ENCODE measurements at places on chromosomes 7 and 10.

DNA sequence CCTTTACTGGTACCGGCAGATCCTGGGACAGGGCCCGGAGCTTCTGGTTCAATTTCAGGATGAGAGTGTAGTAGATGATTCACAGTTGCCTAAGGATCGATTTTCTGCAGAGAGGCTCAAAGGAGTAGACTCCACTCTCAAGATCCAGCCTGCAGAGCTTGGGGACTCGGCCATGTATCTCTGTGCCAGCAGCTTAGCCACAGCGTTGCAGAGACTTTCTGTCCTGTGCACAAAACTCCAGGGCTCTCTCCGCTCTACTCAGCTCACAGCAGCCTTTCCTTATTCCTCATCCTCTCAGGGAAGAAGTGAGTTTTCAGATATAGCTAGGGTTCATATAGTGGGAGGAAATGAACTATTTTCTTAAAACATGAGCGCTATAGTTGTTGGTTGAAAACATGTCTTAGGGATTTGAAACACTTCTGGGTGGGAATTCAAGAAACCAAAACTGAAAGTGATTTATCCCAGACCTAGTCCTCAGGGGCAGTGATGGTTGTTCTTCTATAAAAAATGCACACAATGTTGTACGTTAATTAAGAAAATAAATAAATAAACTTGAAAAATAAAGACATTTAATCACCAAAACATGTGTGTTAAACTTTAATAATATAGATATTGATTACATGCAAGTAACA is 150.2 kb upstream of the PRSS58 start:
- no peak for DNase-seq

DNA sequence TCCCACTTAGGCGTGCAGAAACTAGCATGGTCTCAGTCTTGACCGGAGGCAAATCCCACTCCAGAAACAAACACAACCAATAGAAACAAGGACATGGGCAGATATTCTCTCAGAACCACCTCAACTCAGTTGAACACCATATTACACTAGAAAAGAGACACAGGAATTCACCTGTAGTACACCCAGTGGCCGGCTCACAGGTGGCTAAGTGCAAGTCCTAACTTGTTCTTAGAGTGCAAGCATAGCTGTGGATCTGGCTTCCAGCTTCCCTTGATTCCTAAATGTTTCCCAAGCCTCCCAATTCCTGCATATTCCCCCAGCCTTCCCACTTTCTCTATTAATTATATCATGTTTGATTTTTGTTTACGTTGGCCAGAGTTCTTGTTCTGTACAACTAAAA is 164.4 kb downstream of the TPK1 start:
- no peak for DNase-seq

DNA sequence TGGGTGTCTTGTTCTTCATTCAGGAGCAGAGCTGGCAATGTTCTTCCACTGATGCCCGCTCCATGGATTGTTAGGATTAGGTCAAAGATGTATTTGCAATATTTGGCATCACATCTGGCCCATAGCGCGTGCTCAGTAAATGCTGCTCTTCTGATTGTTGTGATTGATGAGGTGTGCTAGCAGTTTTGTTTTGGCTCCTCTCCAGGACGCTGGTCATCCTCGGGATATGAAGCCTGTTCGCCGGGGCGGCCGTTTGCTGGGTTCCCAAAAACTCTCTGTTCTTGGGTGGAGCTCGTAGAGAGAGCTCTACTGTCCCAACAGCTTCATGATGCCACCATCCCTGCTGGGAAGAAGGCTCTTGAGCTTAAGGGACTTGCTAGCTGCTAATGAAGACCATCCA is 96.9 kb downstream of the XRCC2 start:
- DNase-seq = no peak

DNA sequence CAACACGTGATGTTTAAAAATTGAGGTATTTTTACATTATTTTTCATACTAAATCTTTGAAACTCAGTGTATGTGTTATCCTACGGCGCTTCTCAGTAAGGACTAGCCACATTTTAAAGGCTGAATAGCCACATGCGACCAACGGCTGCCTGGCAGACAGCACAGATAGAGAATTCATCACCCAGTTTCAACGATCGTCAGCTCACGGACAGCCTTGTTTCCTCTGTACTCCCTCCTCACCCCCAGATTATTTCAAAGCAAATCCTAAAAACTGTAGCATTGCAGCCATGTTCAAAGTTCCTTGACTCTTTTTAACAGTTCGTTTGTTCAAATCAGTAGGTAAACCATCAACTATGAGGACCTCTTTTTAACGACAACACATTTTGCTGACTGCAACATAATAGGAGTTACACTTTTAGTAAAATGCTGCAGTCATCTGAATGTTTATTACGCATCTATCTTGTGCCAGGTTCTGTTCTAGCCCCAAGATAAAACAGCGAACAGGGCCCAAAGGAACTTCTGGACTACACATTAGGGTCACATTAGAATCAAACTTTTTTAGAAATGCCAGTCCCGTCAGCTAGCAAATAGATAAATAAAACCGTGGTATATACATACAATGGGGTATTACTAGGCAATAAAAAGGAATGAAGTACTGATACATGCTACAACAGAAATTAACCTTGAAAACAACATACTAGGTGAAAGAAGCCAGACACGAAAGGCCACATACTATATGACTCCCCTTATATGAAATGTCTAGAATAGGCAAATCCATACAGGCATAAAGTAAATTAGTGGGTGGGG is 5.7 kb downstream of the OSBPL3 start:
- DNase-seq = no peak

- DNase-seq = no peak
Observed at GRCh38 chr10:120172356-120172755, 279.8 kb downstream of the SEC23IP start.

GRCh38 chr7:86914551-86914950 is 144.9 kb downstream of the ELAPOR2 start:
- DNase-seq = no peak

DNA sequence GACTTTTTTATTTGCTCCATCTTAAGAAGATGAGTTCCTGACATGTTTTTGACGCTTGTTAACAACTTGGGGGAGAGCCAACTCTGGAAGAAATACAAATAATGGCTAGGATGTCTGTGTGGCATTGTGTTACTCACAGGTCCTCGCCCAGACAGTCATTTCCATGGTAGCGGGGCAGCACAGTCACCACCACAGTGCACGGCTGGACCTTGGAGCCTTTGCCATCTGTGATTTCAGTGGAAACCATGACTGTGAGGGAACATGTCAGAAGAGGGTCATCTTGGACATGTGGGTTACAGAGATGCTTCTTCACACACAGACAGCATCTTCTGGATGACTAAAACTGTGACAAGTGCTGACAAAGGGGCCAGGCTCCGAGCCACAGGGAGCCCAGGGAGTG is 74.5 kb downstream of the PKD1L1 start:
- no peak for DNase-seq

- peak; percentile 24 for DNase-seq
Observed at GRCh38 chr10:79025199-79025832, 43.5 kb upstream of the ZMIZ1 start.

- no peak for DNase-seq
Observed at GRCh38 chr7:149748076-149748874, 25.1 kb downstream of the ZNF467 start.

DNA sequence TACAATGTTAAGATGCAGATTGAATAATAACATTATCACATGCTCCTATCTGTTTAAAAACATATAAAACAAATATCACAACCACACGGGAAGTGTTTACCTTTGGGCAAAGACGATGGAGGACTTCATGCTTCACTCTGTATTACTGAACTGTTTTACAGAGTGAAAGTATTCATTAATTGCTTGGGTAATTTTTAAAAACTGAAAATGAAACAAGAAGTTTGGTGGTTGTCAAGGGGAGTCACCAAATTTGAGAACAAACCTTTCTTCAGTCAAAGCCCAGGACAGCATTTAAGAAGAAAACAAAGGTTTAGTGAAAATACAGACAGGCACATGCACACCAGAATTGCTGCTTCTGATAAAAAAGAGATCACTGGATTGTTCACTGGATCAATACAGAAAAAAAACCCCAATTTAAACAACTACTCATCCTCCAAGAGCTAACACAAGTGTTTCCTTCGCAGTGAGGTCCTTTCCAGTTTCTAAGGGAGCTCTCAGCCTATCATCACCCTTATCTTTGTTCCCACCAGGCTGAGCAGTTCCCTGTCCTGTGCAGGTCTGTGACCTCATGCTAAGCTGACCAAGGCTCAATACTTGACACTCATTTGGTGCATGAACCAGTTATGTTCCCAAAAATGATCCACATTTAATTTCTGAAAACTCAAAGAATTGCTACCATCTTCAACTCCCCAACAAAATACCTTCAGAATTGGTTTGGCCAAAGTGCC is 8.8 kb downstream of the PARP12 start:
- DNase-seq = no peak

DNA sequence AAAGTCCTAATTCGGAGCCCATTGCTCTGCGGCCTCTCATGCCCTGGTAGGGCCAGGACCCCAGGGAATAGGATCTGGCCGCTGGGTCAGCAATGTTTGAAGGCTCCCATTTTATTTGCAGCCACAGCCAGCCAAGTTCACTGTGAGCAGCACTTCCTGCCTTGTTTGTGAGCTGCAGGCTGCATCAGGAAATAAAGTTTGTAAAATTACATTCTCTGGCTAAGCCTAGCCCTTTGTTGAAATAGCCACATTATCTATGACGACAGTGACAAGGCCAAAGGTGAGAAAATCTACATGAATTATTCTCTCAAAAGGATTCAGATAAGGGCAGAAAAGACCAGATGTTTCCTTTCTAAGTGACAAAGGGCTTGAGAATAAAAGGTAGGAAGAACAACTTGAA is 23.7 kb upstream of the ITGB1 start:
- no peak for DNase-seq

DNA sequence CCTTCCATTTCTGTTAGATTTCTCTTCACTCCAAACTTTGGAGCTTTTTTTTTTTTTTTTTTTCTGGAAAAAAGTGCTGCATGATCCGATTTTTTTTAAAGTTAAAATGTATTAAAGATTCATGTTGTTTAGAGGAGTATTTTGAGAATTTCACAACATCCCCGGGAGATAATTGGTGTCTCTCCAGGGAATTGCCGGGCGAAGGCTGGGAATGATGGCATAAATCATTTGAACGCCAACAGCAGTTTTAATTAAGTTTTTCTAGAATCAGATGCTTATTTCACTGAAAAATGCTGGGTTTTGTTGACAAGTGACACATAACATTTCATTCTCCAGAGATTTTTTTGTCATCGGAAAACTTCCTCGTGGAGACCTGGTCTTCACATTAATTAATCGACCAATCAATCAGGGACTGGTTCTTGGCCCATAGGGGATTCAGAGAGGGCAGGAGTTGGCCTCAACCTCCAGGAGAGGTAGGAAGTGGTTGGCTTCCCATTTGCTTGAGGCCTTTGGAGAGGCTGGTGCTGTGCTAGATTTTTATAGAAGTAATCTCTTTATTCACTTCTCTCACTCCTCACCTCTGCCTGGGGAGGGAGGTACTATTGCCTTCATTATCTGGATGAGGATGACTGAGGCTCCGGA is 439.4 kb downstream of the TYW1 start:
- no peak for DNase-seq

DNA sequence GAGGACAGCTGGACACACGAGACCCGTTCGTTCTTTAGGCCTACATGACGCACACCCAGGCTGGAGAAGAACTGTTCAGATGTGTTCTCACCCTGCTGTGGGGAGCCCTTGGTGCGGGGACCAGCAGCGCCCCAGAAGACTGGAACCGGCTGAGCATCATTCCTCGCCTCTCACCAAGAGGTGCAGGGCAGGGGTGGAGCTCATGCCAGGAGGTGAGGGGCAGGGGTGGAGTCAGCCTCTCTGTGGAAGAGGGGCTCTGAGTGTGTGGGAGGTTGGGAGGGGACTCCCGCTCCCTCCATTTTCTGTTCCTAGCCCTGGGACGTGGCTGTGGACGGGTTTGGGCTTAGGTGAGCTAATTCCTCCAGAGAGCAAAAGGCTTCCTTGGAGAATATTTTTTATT is 66.0 kb upstream of the SHH start:
- no peak for DNase-seq

- DNase-seq = no peak
Observed at GRCh38 chr10:63115732-63116383, 17.3 kb upstream of the NRBF2 start.

DNA sequence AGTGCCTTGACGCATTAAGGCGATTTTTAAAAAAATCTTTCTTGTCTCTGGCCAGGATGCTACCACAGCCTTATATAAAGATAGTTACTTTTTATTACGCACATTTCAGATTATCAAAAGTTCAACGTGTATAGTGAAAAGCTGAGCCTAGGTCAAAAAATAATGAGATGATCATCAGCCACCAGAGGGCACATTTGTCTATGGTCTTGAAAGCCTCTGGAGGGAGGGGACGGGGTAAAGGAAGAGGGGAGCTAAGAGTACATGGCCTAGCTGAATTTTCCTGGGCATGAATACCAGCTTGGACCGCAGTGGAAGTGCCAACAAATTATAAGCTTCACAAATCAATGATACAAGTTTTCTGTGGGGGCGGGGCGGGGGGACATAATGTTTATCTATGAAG is 285.9 kb upstream of the SMIM30 start:
- DNase-seq = no peak

DNA sequence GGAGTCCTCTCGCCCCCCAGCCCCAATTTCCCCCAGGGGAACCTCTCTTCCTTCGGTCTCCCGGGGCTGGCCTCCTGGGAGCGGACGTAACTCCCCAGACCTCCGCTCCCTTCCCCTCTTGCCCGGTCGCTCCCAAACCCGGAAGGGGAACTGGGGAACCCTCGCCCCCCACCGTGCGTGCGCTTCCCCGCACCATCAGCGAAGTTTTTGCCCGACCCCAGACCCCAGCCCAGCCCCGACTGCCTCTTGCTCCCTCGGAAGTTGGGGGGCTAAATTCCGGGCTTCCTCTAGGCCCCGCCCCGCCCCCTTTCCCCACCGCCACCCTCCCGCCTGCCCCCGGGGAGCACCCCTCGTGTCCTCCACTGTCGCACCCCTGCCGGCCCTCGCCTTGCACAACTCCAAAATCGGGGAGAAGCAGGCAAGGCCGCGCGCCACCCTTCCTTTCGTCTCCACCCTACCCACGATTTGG is 436 bp downstream of the GNB2 start:
- DNase-seq = peak; percentile 32

DNA sequence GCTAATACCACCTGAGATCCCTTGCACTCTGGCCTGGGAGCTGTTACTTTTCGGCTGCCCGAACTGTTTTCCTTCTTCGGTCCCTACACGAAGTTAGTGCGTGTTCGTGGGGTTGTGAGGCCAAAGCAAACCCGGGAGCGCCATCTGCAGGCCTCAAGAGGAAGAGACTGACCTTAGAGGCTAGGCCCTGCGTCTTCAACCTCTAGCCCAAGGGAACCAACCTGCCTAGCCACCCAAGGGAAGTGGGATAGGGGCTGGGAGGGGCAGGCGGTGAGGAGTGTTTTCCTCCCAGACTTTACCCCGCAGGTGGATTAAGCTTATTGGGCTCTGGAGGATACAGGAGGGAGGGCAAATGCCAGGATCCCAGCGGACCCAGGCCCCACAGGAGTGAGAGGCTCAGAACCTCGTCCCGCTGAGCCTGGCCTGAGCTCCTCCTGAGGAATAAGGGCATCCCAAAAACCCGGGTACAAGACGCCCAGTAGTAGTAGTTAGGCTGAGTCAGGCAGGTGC is 1.7 kb upstream of the PAX2 start:
- DNase-seq = peak; percentile 9
